Right ventricle myocardium inferior (tissue), 1 donor: ENCODE measurements at places on chromosomes 2 and 18. TPM values are rescaled to one million over a fixed set of nuclear protein-coding genes. Genes with fewer than 3 reads are reported as not detected.

DNA sequence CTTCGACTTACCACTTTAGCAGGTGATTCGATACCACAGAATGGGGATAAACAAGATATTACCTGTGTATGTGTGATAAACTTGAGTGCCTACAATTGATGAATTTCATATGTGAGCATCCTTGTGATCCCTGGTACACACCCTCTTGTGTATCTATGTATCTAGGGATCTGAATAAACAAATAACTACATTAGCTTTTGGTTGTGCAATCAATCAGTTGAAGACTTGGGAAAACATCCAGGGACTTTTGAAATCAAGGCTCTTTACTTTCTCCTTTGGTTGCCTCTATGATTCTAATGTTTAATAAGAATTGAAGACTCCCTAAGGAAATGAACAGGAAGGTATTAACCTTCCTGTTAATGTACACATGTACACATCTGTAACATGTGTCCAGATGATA is 97.3 kb upstream of the DCC start:
- DNase-seq, result no peak

DNA sequence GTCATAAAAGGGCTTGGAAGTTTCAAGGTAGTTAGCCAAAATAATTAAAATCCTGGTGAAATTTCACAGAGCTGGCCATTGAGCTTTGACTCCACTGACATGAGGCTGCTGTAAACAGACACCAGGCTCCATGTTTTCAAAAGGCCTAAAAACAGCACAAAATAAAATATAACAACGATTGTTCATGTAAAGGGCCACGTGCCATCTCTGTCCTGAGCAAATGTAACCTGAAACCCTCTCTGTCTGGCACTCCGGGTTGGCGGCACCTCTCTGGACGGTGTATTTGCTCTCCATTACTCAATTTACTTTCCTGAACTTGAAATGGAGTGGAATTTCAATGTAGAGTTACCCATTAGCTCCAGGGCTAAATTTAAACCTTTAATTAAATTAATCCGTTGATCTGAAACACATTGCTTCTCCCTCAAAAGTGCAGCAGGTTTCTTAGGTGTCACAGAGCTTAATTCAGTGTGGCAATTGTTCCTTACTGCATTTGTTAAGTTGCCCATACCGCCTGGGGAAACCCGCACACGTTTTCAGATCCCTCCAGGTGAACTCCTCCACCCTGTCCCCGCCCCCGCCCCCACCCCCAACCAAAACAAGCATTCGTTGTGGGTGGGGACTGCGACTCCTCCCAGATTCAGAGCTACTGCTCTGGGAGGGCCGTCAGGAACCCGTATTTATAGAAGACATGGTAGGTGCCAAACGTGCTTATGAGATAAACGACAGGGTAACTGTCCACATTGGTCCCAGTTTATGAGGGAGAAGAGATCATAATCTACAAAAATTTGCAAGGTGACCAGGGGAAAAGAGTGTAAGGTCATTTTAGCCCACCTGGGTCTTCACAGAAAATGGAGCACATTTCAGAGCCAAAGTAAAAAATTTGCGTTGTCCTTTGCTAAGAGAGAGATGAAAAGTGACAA is 1.2 kb upstream of the CABLES1 start:
- no peak for DNase-seq

GRCh38 chr18:23634692-23635091 is 28.0 kb downstream of the ANKRD29 start:
- DNase-seq, result no peak

Gene FAM110C
- total RNA-seq, result 2.9 TPM

Gene FLACC1
- total RNA-seq, result 6.5 TPM
